ENCODE measurements at places on chromosomes 2 and 18.

DNA sequence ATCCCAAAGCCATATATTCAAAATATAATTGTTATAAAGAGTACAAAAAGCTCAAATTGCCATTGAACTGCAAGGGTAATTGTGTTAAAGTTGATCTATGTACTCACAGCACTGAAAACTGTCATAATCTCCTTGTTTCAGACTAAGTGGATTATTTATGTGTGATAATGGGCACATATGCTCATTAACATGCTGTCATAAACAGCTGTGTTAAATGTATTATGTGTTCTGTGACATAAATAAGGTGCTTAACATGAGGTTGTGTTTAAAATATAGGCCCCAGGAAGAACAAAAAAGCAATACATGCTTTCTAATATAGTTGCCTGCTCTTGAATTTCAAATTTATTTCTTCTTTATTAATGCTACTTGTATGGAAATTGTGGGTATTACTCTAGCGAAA lies 409.5 kb downstream of the DCC start:
- no peak for DNase-seq

GRCh38 chr18:41501848-41502247 lies 453.2 kb upstream of the PIK3C3 start:
- DNase-seq, result no peak

- no peak for DNase-seq
Measured at GRCh38 chr2:101466426-101466825, 8.5 kb downstream of the RFX8 start.

- no peak for DNase-seq
Measured at GRCh38 chr2:23904692-23905091, 22.2 kb downstream of the ATAD2B start.

- no peak for DNase-seq
Measured at GRCh38 chr2:106192752-106193689, 1.1 kb downstream of the UXS1 start.

- no peak for DNase-seq
Measured at GRCh38 chr2:234395891-234396420, 100.9 kb downstream of the ARL4C start.

DNA sequence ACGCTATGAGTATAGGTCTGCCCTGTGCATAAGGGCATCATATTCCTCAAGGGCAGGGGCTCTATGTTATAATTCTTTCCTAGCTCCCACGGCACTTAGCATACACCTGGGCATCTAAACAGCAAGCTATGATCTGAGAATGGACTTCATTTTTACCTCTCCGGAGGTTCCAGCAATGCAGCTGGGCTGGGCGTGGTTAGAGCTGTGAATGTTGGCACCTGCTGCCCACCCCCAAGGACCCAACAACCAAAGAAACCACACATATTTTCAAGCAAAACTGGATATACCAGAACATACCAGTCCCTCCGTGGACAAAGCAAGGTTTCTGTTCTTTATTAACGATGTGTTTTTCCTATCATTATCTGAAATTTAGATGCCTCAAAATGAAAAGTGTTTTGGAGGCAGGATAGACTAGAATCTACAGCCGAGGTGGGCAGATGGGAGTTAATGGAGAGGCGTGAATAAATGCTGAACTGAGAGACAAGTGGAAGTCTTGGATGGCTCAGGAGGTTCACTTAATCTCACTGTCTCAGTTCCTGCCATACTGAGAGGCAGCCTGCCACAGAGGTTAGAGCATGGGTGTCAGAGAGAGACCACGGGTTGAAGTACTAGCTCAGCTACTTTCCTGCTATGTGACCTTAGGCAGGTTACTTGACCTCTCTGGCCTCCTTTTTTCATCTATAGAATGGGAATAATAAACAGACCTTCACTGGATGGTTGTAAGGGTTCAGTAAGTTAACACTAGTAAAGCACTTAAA lies 186.6 kb upstream of the SMAD2 start:
- DNase-seq, result no peak

DNA sequence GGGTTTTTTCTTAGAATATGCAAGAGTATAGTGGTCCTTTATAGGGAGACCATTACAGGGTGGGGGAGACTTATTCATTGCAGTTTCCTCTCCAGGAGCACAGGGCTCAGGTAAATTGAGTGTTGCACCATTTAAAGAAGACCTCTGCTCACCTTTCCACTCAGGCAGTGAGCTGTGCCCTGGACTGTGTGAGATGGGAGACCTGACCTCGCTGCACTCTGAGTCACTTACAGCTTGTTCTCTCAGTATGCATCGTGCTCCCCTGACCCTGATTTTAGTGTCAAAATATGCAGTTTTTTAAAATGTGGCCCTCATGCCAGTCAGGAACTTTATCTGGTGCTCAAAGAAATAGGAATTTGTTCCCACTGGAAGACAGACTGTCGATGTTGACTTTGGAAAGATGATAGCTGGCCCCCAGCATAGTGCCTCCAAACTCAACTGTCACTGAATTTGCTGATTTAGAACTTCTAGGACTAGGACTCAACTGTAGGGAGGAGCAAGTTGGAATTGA lies 146.7 kb upstream of the EPAS1 start:
- no peak for DNase-seq

- no peak for DNase-seq
Measured at GRCh38 chr2:57941816-57942215, 104.8 kb upstream of the VRK2 start.

DNA sequence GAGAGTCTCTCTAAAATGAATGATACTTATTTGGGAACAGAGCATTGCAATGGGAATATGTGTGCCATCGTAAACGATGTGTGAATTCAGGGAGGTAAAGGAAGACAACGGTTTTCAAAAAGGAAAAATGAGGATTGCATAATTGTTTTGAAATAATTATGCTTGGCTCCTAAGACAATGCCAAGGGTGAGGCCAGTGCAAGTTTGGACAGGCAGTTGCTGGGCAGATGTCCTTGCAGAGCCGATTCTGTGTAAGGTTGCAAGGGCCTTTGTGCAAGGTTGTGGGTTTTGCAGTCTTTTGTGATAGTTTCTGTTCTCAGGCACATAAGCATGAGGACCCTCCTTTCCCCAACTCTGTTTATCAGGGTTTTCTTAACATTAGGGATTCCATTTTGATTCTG lies 70.0 kb upstream of the ZNF236 start:
- DNase-seq, result no peak

DNA sequence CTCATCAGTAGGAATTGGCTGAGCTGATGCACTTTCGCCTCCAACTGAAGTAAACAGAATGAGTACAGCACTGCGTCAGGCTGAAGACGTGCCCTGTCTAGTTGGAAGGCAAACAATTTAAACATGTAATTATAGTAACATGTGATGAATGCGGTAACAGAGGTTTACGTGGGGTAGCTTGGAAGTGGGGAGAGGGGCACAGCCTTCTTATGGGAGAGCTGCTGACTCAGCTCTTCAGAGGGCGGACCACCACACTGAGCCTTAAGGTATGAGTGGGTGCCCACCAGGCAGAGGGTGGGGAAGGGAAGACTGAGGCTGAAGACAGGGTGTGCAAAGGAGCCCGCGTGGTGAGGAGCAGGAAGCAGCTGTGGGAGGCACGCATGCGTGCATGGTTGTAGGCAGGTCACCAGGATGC lies 6.2 kb upstream of the EHD3 start:
- no peak for DNase-seq

- no peak for DNase-seq
Measured at GRCh38 chr2:198883604-198884003, 574.1 kb downstream of the SATB2 start.

GRCh38 chr2:44519026-44519425 lies 157.3 kb downstream of the CAMKMT start:
- DNase-seq, result no peak

GRCh38 chr2:41137031-41137430 lies 685.1 kb upstream of the SLC8A1 start:
- no peak for DNase-seq

DNA sequence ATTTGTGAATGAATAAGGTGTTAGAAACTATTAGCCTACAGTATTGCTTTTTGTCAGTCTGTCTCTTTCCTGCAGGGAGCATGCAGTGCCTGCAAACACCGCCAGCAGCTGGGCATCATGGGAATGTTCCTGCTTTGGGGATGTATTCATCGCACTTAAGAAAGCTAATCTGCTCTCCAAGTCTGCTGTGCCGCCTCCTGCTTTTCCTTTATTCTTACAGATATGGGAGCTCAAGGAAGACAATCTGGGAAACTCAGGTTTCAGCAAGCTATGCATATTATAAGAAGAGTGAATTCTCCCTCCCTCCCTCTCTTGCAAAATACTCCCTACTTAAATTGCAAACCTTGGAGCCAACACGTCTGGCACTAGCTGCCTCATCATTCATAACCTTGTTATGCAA lies 479.2 kb upstream of the ACVR2A start:
- DNase-seq, result no peak

- no peak for DNase-seq
Measured at GRCh38 chr2:226799976-226800940, 638 bp upstream of the IRS1 start.

GRCh38 chr2:231364961-231365810 lies 30.3 kb upstream of the B3GNT7 start:
- no peak for DNase-seq

DNA sequence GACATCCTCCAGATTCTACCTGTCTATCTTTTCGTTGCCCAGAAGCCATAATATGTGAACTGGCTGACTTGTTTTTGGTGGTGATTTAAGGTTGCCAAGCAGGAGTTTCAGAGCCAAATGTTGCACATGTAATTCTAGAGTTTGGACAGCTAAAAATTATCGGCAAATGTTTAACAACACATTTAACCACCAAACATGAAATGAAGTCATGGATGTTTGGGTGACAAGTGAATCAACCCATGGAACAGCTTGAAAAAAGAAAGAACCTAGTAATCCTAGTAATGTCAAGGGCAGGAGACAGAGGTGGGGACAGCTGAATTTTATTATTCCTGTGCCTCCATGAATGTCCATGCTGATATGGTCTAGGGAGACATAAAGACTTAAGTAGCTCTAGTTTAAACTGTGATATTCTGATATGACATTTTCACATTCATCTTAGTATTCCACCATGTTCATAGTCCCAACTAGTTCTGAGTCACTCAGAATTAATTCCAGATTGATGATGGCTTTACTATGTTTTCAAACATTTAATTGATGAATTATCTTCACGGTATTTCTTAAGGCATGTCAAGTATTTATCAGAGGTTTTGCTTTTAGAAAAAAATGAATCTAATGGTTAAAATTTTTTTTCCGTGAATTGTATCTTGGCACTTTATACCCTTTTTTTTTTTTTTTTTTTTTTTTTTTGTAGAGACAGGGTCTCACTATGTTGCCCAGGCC lies 101.7 kb downstream of the SOCS6 start:
- DNase-seq, result no peak

- DNase-seq, result no peak
Measured at GRCh38 chr2:147408357-147408756, 436.5 kb upstream of the ACVR2A start.

DNA sequence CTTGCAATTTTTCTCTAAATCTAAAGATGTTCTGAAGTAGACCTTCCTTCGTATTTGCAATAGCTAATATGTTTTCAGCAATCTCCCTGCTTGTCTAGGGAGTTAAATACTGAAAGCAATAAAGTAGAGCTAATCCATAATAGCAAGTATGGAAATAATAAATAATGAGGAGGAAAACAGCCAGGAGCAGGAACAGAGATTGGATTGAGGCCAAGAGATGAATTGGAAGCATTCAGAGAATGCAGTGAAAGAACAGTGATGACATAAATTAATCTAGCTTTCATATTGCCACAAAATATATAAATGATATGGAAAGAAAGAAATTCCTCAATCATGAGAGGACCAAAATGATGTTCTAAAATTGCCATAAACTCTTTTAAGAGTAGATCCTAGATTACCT lies 679.7 kb downstream of the METTL4 start:
- no peak for DNase-seq

GRCh38 chr2:20156076-20156759 lies 68.7 kb downstream of the SDC1 start:
- no peak for DNase-seq

GRCh38 chr2:235847576-235847975 lies 320.6 kb downstream of the GBX2 start:
- DNase-seq, result no peak

- no peak for DNase-seq
Measured at GRCh38 chr2:23135481-23136100, 249.4 kb upstream of the KLHL29 start.

DNA sequence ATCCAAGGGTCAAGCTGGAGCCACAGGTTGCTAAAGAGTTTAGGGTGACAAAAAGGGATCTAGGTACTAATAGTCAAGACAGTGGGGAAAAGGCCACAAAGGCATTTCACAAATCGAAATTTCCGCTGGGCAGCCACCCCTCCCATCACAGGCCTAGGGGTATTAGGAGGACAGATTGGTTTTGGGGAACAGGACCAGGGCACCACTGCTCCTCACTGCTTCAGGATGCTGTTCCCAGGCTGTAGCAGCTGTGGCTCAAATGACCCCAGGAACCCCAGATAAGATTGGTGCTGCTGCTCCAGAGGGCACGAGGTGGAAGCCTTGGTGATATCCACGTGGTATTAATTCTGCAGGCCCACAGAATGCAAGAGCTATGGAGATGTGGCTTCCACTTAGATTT lies 22.7 kb downstream of the KLHL23 start:
- no peak for DNase-seq

GRCh38 chr2:159595410-159596046 lies 20.8 kb downstream of the BAZ2B start:
- no peak for DNase-seq

DNA sequence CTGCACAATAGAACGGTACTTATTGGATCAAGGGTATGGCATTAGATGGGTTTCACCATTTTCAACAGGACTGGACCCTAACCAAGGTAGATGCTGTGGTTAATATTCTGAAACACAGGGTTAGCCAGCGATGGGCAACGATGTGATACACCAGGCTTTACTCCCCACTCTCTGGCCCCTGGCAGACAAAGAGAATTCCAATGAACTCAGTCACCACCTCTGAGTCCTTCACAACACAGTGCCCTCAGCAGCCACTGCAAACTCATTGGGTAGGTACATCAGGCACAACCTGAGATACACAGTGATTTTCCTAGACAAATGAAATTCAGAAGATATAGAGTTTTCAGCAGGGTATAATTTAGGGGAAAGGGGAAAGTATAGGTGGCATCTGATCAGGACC lies 634.5 kb downstream of the ZEB2 start:
- DNase-seq, result no peak

DNA sequence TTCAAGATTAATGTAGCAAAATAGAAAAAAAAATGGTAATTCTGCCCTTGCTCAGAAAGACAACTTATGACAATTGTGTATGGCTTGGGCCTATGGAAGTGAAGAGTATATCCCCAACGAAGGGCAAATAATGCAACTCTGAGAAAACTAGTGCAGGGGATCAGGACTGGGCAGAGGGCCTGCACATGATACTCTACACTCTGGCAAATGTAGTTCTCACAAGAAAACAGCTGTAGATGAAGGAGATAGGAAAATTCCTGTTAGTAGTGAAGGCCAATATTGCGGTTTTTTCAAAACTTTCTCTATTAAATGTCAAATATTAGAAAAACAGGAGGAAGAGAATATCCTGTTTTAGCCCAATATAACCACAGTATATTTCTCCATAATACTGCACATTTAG lies 77.8 kb downstream of the SCN9A start:
- DNase-seq, result no peak
